ENCODE measurements at places on chromosomes 1 and 21. TPM values are rescaled to one million over a fixed set of nuclear protein-coding genes. Genes with fewer than 3 reads are reported as not detected.
A peak's percentile ranks its signal among the peaks of the same experiment; 100 is the strongest.

- no peak for DNase-seq
Measured at GRCh38 chr1:25168193-25169071, 63.9 kb downstream of the SYF2 start.

DNA sequence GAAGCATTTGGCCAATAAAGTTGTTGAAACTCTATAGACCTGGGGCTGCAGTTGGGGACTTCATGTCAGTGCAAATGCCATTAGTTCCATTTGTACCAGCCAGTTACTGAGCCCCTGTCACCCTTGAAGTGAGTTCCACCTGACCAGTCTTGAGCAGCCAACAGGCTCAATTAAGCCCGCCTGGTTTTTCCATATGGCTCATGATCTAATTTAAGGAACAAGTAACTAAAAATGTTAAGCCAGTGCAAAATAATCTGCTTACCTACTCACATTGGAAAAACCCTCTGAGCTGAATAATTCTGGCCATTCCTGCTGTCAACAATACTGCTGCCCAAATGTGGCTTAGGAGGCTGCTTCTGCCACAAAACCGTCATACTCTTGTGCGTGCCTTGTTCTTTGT lies 21.6 kb downstream of the NSUN4 start:
- no peak for DNase-seq

- DNase-seq: no peak
Measured at GRCh38 chr1:205772607-205773032, 2.7 kb downstream of the RAB29 start.

GRCh38 chr1:47213230-47213963 lies 18.6 kb downstream of the TAL1 start:
- no peak for DNase-seq

DNA sequence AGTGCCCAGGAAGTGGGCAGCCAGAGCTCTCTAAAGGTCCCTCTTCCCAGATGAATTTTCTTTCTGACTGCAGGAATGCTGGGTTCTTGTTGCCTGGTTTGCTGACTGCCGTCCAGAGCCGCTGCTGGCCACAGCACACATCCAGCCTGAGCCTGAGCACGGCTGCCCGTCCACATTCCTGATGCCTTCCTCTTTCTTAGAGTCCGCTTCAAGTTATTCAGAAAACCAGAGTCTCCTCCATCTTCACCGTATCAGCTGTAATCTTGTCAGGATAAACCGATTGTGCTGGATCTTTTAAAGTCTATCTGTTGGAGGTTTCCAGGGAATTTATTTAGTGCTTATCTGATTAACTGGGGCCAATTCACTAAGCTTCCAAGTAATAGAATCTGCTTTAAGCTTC lies 84.8 kb upstream of the BCAR3 start:
- no peak for DNase-seq

DNA sequence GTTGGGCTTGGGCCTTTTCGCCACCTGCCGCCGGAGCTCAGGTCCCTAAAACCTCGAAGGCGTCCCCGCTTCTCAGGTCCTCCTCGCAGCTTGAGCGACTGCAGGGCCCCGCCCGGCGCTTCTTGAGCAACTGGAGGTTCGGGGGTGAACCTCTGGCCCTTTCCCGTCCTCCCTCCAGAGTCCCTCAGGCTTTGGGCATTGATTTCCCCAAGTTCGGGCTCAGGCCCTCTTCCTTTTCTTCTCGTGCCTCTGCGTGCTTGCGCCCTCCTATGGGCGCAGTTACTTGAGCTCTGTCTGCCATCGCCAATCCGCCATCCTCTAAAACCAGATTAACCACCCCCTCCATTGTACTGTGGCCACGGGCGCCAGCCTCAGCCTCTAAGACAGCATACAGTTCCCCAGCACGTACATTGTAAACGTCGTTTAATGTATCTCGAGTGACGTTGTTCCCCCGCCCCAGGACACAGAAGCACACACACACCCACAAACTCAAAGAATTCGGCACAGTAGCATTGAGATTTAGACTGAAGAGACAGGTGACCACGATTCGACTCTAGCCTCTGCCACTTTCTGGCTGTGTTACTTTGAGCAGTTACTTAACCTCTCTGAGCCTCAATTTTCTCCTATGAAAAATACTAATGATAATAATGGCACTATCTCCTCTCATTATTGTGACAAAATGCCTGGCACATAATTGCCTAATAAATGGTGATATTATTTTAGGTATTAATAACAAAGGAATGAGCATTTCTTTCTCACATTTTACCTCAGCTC lies 22.6 kb downstream of the BTG2 start:
- peak; percentile 69 for DNase-seq

DNA sequence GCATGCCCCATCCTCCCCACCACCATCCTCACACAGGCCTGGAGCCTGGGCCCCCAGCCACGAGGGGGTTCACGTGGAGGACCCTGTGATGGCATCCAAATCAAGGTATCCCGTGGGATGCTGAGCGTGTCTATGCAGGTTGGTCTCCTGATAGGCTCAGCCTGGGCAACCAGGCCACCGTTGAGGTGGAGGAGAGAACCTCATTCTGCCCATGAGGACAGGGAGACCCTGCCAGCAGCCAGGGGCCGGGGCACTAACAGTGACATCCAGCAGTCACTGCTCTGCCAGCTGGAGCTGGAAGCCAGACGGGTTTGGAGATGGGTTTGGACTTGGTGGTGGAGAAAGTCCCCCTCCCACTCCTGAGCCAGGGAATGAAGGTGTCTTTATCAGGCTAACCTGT lies 582.8 kb downstream of the MATN1 start:
- DNase-seq: no peak

DNA sequence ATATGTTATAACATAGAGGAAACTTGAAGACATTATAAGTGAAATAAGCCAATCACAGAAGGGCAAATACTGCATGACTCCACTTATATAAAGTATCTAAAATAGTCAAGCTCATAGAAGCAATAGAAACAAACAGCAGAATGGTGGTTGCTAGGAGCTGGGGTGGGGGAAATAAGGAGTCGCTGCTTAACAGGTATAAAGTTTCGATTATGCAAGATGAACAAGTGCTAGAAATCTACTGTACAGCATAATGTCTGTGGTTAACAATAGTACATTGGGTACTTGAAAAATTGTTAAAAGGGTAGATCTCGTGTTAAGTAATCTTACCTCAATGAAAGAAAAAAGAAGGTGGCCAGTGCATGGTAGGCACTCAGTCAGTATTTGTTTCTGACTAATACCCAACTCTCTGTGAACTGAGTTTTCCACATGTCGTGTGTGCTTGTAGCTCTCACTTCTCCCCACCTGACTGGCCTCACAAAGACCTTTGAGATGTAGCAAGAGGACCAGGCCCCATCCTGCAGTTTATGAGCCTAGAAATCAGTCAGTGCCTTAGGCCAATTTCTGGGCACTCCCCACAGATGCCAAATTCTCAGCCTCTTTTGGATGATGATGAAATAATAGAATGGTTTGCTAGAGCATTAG lies 14.7 kb upstream of the SPRR5 start:
- DNase-seq: no peak

DNA sequence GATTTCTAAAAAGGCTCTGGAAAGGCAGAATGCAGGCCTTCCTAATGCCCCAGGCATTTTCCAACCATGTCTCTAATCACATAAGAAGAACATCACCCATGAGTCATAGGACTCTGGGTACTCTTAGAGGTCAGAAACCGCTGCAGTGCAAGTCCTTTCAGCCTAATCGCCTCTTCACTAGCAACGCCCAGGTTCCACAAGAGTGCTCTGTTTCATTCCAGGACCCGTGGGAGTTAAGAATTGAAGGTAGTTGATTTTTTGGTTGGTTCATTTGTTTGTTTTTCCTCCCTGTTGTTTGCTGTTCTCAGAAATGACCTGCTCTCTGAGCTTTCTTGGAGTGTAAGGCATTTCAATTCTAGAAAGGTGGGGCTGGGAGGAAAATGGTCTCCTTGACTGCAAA lies 123.2 kb downstream of the NR5A2 start:
- peak; percentile 52 for DNase-seq

GRCh38 chr1:59733443-59734141 lies 81.2 kb upstream of the HOOK1 start:
- DNase-seq: peak; percentile 32

- no peak for DNase-seq
Measured at GRCh38 chr1:51218570-51218969, 17.5 kb upstream of the RNF11 start.

DNA sequence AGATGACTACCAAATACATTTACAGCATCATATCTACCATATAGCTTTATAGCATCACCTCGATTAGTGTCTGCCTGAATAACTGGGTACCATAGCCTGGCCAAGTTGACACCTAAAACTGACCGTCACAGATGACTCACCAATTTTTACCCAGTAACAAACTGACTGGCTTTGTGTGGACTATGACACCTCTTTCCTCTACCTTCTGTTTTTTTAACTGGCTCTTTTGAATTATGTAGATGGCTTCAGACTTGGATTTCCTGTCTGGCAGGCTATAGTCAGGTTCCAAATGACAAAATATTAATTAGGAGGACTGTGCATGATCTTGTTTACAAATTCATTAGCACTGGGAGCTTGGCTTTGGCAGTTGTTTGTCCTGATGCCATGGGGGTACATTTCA lies 360.3 kb downstream of the TGFB2 start:
- DNase-seq: no peak

- no peak for DNase-seq
Measured at GRCh38 chr1:228830954-228831481, 95.7 kb downstream of the RHOU start.

Gene TAS1R1
- not detected for total RNA-seq

Gene NIBAN1
- 0.66 TPM for total RNA-seq

Gene GBP5
- total RNA-seq: 0.14 TPM

Measured in cardiac muscle cell (in vitro differentiated cells and primary cell).